ENCODE measurements at places on chromosomes 11 and 22.

DNA sequence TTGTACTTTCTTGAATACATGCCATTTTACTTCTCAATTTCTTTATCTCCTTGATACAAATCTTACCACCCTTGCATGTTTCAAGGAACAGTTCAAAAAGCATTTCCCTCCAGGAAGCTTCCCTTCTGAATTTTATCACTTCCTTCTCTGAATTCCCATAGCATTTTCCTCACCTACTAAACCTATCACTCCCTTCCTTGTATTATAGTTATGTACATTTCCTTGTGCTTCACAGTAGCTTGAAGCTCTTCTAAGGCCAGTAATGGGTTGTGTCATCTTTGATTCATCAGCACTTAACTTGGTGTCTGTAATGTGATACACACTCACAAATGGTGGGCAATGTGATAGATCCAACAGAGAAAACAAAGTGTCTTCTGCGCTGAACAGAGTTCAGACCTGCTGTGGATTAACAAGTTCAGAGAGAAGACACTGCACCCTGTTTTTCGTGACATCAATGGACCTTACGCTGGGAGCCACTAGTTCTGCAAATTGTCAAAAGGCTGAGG lies 127.5 kb downstream of the CCDC81 start:
- DNase-seq: no peak

- no peak for DNase-seq
Measured at GRCh38 chr11:76166314-76166713, 40.0 kb downstream of the WNT11 start.

DNA sequence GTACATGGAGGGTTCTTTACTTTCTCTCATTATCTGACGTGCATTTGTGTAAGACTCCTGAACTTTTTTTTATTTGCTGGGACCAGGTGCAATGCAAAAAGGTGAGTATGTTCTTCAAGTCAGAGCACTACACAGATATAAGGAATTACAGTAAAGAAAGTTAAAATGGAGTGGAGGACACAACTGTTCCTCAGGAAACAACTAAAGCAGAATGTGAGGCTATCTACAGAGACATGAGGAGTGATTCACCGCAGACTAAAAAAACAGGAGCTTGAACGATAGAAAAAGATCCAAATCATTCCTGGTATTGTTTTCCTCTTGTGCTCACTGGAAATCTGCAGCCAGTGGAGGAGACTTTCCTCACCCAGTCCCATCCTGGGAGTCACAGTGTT lies 106.2 kb downstream of the ABTB2 start:
- no peak for DNase-seq

DNA sequence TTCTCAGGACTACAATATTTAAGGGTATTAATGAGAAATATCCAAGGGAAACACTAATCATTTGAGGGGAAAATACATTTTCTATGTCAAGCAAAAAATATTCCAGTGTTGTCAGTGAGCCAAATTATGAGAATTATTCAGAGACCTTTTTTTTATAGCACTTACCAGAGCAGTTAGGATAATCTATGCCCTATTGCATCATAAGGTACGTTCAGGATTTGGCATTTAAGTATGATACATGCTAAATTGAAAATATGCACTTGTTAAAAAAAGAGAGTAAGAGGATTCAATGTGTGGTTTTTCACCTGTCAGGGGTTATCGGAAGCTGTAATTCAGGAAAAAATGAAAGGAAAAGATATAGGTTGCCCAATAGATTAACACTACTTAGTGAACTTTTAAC lies 17.2 kb upstream of the MPPED2 start:
- DNase-seq: no peak

- no peak for DNase-seq
Measured at GRCh38 chr11:5618807-5619206, 6.0 kb upstream of the TRIM34 start.

GRCh38 chr11:110530900-110531741 lies 101.4 kb downstream of the FDX1 start:
- no peak for DNase-seq

DNA sequence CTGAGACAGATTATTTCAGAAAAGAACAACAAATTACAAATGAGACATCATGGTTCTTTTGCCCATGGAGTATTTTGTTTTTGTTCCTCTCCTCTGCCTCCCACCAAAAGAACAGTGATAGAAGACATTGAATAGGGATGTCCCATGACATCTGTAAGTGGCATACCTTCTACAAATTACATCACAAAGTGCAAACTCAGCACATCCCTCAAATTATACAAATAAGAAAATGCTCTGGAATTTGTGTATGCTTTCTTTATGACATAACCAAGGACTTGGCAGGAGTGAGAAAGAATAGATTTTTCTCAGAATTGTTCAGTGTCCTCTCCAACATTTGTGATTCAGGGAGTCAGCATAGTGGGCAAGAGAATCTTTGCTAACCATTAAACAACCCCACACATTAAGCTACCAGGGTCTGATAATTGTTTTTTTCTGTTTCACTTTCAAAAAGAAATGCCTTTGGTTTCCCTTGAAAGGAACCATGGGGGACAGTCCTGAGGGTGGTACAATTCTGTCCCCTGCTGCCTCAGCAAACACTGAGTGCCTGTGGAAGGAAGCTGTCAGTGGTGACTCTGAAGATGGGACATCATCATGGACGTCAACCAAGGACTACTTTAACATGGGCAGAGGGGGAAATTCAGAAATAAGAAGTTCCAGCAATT lies 430.3 kb downstream of the AASDHPPT start:
- DNase-seq: no peak

DNA sequence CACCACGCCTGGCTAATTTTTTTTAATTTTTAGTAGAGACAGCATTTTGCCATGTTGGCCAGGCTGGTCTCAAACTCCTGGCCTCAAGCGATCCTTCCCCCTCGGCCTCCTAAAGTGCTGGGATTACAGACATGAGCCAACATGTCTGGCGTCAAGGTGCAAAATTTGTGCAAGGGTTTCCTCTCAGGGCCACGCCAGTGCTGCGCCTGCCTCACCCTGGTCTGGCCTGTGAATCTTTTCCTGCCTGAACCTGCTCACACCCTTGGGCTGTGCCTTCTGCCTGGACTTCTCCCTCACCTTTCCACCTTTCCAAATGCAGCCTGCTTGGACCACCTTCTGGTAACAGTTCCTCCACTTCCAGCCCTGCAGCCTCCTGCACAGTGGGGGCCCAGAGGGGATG lies 43.4 kb downstream of the MCM5 start:
- no peak for DNase-seq

DNA sequence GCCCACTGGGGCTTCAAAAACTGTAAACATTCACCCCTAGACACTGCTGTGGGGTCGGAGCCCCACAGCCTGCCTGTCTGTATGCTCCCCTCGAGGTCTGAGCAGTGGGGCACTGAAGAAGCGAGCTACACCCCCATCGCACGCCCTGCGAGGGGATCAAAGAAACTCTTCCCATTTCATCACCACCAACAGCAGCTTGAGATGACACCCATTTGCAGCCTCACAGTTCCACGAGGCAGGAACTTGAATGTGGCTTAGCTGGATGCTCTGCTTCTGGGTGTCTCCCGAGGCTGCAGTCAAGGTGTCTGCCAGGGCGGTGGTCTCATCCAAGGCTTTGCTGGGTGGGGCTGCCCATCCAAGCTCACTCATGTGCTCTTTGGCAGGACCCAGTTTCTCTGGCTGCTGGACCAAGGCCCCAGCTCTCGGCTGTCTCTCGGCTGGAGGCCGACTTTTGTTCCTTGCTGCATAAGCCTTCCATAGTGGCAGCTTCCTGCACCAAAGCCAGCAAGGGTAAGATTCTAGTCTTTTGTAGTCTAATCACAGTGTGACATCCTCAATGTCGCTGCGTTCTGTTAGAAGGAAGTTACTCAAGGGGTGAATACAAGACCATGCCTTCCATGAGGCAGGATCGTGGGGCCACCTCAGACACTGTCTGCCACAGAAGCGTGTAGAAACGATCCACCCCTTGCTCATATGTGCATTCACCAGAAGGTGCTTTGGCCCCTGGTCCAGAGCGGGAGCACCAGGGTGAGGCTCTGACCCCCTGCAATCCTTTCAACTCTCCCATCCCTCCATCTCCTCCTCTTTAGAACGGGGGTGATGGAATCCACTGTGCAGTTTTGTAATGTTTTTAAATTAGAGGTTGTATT lies 46.2 kb upstream of the SEPTIN5 start:
- no peak for DNase-seq

DNA sequence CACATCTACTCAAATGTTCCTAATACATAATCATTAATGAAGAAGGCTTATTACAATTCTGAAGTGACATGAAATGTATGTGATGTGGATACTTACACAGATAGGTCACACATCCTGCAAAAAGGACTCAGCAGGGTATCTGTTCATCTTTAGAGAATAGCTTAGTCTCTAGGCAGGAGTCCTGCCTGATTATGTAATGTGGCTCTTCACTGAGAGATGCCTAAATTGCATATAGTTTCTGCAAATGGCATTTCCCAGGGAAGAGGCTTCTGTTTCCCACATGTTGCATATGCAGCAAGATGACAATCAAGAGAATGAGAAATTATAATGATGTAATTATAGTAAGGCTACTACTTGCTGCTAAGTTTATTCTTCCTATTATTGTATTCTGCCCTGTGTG lies 58.8 kb upstream of the SLC36A4 start:
- DNase-seq: no peak

DNA sequence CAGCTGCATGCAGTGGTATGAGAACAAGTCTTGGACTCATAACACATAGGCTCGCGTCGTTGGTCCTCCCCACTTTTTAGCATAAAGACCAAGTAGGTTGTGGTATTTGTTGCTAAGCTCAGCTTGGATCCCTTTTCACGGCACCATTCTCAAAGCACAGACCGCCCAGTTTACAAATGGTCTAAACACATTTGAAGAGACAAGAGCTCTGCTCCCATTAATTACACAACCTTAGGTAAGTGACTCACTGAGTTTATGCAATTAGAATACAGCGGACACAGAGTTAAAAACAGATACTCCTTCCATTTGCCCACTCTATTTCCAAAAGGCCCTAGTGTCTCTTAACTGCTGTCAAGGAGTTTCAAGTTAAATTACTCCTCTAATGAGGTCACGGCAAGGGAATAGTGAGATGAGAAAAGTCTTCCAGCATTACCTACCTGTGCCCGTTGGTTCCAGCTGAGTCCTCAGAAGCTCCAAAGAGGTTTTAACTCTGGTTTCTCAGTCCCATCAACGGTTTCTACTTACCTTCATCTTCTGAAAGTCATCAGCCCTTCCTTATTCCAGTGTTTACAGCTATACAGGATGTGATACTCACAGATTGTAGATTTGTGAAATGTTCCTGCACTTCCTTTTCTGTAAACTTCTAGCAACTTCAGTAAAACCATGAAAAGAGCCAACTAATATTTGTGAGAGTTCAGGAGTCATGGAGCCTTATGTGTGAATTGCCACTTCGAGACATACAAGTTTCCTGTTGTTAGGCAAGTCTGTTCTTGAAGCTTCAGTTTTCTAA lies at the start of gene MS4A6A:
TSS of gene MS4A6A (minus strand) at position 543 of the 790 bp plus-strand sequence. CDS start 1,356 bp downstream, outside the sequence.
- DNase-seq: no peak

- DNase-seq: no peak
Measured at GRCh38 chr11:73140213-73141030, 1.7 kb downstream of the FCHSD2 start.

GRCh38 chr11:13101644-13102512 lies 92.8 kb downstream of the RASSF10 start:
- no peak for DNase-seq

- DNase-seq: no peak
Measured at GRCh38 chr11:12728417-12728816, 54.2 kb downstream of the TEAD1 start.

DNA sequence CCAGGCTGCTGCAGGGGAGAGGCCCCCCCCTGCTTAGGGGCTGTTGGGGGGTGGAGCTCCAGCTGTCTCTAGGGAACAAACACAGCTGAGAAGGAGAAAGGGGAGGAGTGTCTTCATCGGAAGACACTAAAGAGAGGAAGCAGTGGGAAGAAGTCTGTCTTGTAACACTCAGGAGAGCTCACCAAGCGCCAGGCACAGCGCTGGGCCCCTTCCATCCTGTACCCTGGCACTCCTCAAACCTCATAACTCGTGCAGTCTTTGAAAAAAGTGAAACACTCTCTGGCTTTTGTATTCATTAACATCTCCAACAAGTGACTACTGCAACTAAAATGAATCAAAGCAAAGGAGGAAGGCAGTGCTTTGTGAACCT lies 67.4 kb upstream of the PRDM11 start:
- no peak for DNase-seq

GRCh38 chr22:50523806-50524675 lies 1.4 kb downstream of the SCO2 start:
- DNase-seq: no peak

- DNase-seq: no peak
Measured at GRCh38 chr11:83102834-83103233, 31.1 kb upstream of the RAB30 start.

DNA sequence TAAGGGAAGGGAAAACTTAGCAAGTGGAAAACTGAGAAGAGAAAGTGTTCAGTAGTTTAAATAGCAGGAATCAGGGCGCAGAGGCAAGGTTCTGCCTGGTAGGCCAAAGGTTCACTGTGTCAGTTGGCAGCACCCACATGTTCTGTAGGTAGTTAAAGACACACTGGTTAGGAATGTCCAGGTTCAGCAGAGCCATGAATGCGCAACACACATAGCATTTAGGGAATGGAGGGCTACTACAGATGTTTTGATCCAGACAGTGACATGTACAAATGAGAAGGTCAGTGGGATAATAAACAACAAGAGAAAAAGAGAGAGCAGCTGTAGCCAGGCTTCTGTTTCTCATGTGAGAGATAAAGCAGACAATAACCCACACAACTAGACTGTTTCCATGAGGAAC lies 56.2 kb upstream of the ARHGAP42 start:
- no peak for DNase-seq

- no peak for DNase-seq
Measured at GRCh38 chr22:33707581-33707980, 212.7 kb downstream of the LARGE1 start.

All from stimulated activated CD4-positive, alpha-beta T cell treated with anti-CD3 and anti-CD28 coated beads, Interleukin-4, amount 100 ng/mL, for 4 hours (primary cell).